ENCODE measurements at places on chromosomes 5 and 9. TPM values are rescaled to one million over a fixed set of nuclear protein-coding genes. Genes with fewer than 3 reads are reported as not detected.

MVB12B gene
- 8.0 TPM for total RNA-seq

PCSK5 gene
- total RNA-seq: 13.3 TPM

- H3K27me3 ChIP-seq: no peaks in the 10 kb centered on the region
- H3K4me3 ChIP-seq: no peak overlapping the region
- no peak for DNase-seq
- H3K36me3 ChIP-seq: no peaks in the 10 kb centered on the region
These were observed 368.3 kb upstream of the ST8SIA4 start for GRCh38 chr5:101271416-101271815.

GRCh38 chr9:97880336-97880735, 27.3 kb downstream of the FOXE1 start:
- no peak overlapping the region for H3K27ac ChIP-seq
- H3K4me3 ChIP-seq: no peak overlapping the region
- H3K4me1 ChIP-seq: peaks cover 21% of the 10 kb centered on the region
- DNase-seq: no peak
- no peaks in the 10 kb centered on the region for H3K36me3 ChIP-seq

- no peaks in the 10 kb centered on the region for H3K27me3 ChIP-seq
These were observed 155.7 kb upstream of the EFNA5 start for GRCh38 chr5:107826311-107827000.

GRCh38 chr9:37421914-37422288, 595 bp upstream of the GRHPR start:
- peaks cover 25% of the 10 kb centered on the region for H3K4me1 ChIP-seq
- peaks cover 16% of the 10 kb centered on the region for H3K36me3 ChIP-seq
- H3K27ac ChIP-seq: peak overlapping the region; percentile 92
- DNase-seq: no peak
- peak overlapping the region; percentile 91 for H3K4me3 ChIP-seq

- H3K27ac ChIP-seq: no peak overlapping the region
- no peak overlapping the region for H3K4me3 ChIP-seq
- H3K4me1 ChIP-seq: peaks cover 8% of the 10 kb centered on the region
- H3K36me3 ChIP-seq: no peaks in the 10 kb centered on the region
- H3K27me3 ChIP-seq: no peaks in the 10 kb centered on the region
These were observed 377.0 kb upstream of the RIOK2 start for GRCh38 chr5:97559827-97560598.

DNA sequence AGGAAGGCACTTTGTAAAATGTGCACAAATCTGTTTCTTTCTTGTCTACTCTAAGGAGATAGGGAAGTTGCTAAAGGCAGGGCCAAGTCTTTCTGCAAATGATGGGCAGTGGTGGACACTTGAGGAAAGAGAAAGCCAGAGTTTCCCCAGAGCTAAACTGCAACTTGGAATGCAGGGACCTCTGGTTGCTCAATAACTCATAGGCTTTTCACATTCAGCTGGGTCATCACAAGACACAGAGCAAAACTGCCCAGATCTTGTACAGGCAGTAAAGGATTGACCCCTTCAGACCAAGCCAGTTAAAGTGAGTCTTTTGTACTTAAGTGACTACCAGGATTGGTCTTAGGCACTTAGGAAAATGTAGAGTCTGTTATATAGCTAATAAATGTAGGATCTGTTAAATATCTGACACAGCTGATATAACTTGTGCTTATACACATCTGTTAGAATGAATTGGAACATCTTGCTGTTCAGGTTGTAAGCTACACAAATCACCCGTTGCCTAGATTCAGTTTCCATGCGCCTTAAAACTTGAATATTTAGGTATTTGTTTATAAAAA, 13.5 kb upstream of the AGXT2 start:
- H3K4me3 ChIP-seq: no peak overlapping the region
- no peaks in the 10 kb centered on the region for H3K36me3 ChIP-seq
